ENCODE measurements at places on chromosomes 3 and 15. TPM values are rescaled to one million over a fixed set of nuclear protein-coding genes. Genes with fewer than 3 reads are reported as not detected.

The PARP9 gene
- 6.5 TPM for total RNA-seq

The LRRN1 gene
- total RNA-seq = under 0.01 TPM

The ADGRG7 gene
- total RNA-seq = not detected

The ARGFX gene
- total RNA-seq = not detected

The VIPR1 gene
- 6.2 TPM for total RNA-seq

The SLC24A5 gene
- total RNA-seq = not detected

The LSMEM2 gene
- not detected for total RNA-seq

The SEMA3G gene
- total RNA-seq = 0.34 TPM

The CADM2 gene
- total RNA-seq = 0.28 TPM

The IL5RA gene
- not detected for total RNA-seq

The HCLS1 gene
- 3.8 TPM for total RNA-seq

The ACAP2 gene
- total RNA-seq = 108 TPM

The ABI3BP gene
- total RNA-seq = 3.1 TPM

The PSTPIP1 gene
- total RNA-seq = 0.36 TPM

The TBL1XR1 gene
- total RNA-seq = 305 TPM

The NUDT16 gene
- 8.5 TPM for total RNA-seq

The ALG3 gene
- 41.7 TPM for total RNA-seq

The SPTBN5 gene
- total RNA-seq = 0.34 TPM

The SPSB4 gene
- total RNA-seq = 0.34 TPM

The REC114 gene
- total RNA-seq = not detected

The GOLGA8T gene
- total RNA-seq = not detected

The SNURF gene
- total RNA-seq = 53.2 TPM

The CDHR4 gene
- not detected for total RNA-seq

The PRR23A gene
- total RNA-seq = not detected

The CHRD gene
- not detected for total RNA-seq

The AADACL2 gene
- not detected for total RNA-seq

The AHSG gene
- not detected for total RNA-seq

The PLCL2 gene
- 5.4 TPM for total RNA-seq

The CD86 gene
- 0.07 TPM for total RNA-seq

The TUSC2 gene
- 15.7 TPM for total RNA-seq

The RTP3 gene
- not detected for total RNA-seq

The CIDEC gene
- not detected for total RNA-seq

The DISP2 gene
- under 0.01 TPM for total RNA-seq

The MME gene
- 16.1 TPM for total RNA-seq

The SPESP1 gene
- 4.9 TPM for total RNA-seq

Data from nasal cavity respiratory epithelium epithelial cell of viscerocranial mucosa (primary cell).